Dermis blood vessel endothelial cell (primary cell): ENCODE measurements at places on chromosomes 2 and 18. TPM values are rescaled to one million over a fixed set of nuclear protein-coding genes. Genes with fewer than 3 reads are reported as not detected.
A peak's percentile ranks its signal among the peaks of the same experiment; 100 is the strongest.

DNA sequence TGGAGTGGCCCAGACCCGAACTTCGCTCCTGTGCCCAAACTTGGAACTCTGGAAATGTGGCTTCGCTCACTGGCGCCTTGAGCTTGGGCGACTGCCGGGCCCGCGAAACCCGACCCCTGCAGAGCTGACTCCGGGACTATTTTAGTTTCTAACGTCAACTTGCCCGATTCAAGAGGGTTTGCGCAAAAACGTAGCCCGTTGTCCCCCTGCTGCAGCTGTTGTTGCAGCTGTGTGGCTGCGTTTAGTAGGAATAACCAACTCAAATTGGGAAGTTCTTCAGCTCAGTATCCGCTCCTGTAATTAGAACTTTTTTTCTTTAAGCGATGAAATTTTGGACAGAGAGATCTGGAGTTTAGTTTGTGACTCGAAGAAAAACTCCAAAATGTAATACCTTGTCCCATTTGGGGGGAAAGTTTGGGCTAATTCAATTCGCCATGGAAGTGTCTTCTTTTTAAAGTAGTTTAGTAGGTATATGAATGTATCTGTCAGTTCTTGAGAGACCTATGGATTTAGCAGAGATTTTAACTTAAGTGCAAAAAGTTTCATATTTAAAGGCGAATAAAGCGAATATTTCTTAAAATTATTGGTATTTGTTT lies 559 bp downstream of the MYL12A start:
- peak; percentile 53 for DNase-seq

SLC5A6 gene
- 52.8 and 58.4 TPM in 2 replicates for total RNA-seq

TRIB2 gene
- 73.6 and 141 TPM in 2 replicates for total RNA-seq

GRCh38 chr2:45910473-45911060 lies 259.1 kb downstream of the PRKCE start:
- DNase-seq = no peak

DNA sequence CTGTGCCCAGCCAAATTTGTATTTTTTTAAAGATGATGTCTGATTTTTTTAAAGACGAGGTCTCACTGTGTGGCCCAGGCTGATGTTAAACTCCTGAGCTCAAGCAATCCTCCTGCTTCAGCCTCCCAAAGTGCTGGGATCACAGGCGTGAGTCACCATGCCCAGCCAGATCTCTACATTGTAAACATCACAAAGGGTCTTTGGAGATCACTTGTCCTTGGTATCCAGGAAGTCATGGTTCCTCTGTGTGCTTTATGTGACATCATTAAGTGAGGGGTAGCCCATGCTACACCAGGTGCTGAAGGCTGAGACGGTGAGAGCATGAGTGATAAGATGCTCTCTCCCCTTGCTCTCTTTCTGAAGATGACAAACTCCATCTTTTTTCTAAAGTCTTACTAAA lies 7.0 kb upstream of the NUP35 start:
- peak; percentile 2 for DNase-seq

DNA sequence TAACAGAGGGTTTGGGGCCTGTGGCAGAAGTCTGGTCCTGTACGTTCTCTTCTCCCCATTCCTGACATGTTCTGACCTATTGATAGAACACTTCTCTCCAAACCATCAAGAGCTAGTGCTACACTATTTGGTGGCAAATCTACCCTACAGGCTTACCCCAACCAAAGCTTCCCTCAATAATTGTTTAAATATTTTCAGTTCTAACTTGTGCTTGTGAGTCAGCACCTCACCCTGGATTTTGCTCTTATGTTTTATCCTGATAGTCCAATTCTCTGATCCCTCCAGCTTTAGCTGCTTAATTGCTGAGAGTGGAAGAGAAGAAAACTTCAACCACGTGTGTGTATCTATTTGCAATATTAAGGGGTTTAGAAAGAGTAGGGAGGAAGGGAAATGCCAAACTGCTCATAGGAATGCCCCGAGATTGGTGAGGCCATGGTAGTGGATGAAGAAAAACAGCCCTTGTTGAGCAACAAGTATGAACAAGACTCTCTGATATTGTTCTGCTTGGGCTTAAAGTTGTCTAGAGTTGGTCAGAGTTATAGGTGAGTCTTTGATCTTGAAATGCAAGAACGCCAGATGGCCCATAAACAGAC lies 67.8 kb upstream of the PARD3B start:
- no peak for DNase-seq

DNA sequence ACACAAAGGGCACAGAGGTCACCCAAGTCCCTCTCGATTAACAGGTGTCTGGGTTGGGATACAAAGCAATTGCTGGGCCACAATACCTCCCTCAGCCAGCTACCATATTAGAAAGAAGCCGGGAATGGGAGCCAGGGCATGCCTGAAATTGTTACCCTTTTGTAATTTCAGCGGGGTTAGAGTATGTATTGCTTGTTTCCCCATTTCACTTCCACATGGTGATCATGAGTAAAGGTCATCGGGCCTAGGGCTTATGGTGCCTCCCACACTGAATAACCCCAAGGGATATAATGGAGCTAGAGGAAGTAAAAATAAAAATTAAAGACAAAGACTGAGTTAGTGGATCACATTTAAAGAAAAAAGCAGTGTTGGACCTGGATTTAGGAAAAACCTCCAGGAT lies 437.2 kb upstream of the KLHL29 start:
- DNase-seq = no peak

GRCh38 chr2:82411071-82411470 lies 2048.0 kb downstream of the SUCLG1 start:
- DNase-seq = peak; percentile 0

SH3BP4 gene
- total RNA-seq = 35.4 and 42.3 TPM in 2 replicates

- DNase-seq = no peak
Observed at GRCh38 chr2:191015239-191015638, 1.3 kb upstream of the STAT1 start.

COL4A4 gene
- total RNA-seq = 0.05 and 0.17 TPM in 2 replicates

CRYBA2 gene
- total RNA-seq = not detected in 2 replicates

DNA sequence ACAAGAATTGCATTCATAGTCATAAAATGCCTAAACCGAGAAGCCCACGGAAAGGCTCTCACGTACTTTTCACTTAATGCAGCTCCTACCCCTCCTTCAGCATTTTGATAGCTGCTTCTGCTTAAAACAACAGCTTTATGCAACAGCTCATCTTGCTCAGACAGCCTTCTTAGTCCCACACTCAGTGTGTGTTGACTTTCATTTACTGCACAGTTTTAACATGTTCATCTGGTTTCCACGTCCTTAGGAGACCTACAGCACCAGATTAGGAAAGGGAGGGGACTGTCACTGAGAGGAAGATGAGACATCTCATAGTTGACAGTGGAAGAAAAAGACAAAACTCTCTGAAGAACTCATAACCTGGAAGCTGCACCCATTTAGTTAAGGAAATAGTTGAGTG lies 435.4 kb downstream of the SETBP1 start:
- DNase-seq = no peak

DNA sequence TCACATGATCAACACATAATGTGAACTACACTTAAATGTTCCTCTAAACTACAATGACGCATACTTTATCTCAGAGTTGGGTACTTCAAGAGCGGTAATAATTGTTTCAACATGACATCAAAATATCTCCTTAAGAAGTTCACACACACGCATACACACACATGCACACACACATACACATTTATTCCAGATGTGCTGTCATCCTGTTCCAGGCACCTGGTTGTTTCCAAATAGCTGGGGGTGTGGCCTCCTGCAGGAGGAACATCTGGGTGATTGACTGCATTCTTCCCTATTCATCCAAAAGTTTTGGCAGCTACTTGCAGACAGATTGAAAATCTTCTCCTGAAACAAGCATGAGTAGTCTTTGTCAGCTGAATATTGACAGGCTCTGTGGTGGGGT lies 37.9 kb upstream of the PIK3C3 start:
- no peak for DNase-seq

- DNase-seq = peak; percentile 71
Observed at GRCh38 chr18:3584897-3585460, 135.0 kb downstream of the TGIF1 start.

IL37 gene
- not detected in 2 replicates for total RNA-seq

- peak; percentile 1 for DNase-seq
Observed at GRCh38 chr18:34223893-34224422, 755 bp downstream of the NOL4 start.

DNA sequence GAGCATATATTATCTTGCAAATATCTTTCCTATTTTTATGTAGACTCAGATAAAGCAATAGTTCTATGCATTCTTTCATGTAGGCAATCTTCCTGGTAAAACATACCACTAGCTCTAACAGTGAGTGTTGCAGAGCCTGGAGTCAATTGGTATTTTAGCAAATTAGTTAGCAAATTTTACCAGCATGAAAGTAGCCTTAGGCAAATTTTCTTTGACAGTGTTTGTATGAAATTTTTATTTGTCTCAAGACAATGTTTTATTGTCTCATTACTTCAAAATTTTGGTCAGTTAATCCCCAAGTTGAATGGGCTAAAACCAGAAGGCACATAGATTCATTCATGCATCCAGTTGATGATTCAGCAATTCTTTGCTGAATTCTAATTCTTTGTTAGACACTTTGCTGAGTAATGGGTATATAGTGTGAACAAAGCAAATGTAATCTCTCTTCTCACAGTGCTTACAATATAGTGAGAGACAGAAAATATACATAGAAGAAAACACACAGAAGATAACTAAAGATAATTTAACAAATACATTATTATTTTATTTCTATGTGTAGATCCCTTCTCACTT lies 27.1 kb downstream of the SLC38A11 start:
- no peak for DNase-seq

DNA sequence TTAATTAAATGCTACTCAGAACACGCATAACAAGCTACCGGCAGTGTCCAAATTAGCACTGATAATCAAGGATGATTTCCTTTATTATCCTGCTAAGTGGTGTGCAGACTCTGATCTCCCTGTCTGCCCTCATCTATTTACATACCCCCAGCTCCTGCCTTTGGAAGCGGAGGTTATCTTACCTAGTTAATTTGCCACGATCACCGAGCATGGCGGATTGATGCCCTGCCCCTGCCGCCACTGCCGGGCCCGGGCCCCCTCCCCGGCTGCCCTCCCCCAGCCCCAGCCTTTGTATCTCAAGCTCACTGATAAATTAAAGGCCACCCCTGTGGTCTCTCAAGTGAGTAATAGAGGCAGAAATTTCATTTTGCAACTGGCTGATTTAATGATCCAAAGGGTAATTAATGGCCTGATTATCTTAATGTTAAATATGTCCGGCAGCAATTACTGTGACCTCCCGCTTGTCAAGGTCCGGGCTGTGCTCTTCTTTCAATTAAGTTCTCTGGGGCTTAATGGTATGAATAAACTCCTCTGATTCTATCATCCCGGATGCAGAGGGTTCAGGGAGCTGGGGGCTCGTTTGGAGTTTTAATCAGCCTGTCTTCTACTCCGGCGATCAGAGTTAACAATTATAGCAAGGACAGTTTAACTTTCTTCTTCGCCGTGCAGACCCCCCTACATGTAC lies 113.4 kb downstream of the GBX2 start:
- no peak for DNase-seq

ADGRF3 gene
- 0.84 TPM in 1 of 2 replicates, not detected in the other for total RNA-seq

GPAT2 gene
- total RNA-seq = 5.6 and 30.9 TPM in 2 replicates

DNA sequence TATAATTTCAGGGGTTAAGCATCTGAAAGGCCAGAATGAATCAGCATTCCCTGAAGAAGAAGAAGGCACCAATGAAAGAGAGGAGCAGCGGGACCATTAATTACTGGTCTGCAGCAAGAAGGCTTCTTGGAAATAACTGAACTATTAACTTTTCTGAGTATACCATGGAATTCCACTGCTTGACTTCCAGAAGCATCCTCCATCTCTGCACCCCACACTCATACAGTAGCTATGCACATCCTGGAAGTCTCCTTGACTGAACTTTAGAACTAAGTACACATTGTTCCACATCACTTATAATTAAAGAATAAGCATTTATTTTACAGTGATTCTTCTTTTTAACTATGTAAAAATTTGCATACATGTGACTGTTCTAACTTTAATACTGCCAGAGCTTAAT lies 131.5 kb downstream of the PPP1R1C start:
- no peak for DNase-seq

- no peak for DNase-seq
Observed at GRCh38 chr2:177325554-177325953, 61.0 kb upstream of the NFE2L2 start.

GRCh38 chr18:55375930-55376329 lies 212.1 kb downstream of the TCF4 start:
- no peak for DNase-seq

PROKR1 gene
- under 0.01 TPM in 1 of 2 replicates, not detected in the other for total RNA-seq

- no peak for DNase-seq
Observed at GRCh38 chr2:216183462-216183861, 74.3 kb downstream of the XRCC5 start.

GRCh38 chr2:189555232-189555631 lies 25.4 kb downstream of the SLC40A1 start:
- DNase-seq = no peak

RAB6D gene
- under 0.01 TPM in 1 of 2 replicates, not detected in the other for total RNA-seq

- no peak for DNase-seq
Observed at GRCh38 chr2:136389809-136390208, 271.9 kb upstream of the CXCR4 start.

DNA sequence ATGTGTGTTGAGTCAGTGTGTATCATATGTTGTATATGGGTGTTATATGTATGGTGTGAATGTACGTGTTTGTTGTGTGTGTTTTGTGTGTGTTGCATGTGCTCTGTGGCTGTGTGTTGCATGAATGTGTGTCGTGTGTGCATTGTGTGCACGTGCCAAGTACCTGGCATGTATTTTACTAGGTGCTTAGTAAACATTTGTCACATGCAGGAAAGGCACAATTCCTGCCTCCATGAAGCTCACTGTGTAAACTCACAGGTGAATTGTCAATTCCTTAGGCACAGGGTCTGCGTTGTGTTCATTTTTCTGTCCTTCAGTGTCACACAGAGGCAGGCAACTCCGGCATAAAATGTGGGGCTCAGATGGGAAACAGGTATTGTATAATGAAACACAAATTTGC lies 22.3 kb upstream of the IL1R1 start:
- no peak for DNase-seq

- no peak for DNase-seq
Observed at GRCh38 chr2:181408861-181409260, 48.3 kb upstream of the ITGA4 start.

MTCL1 gene
- total RNA-seq = 11.7 and 16.7 TPM in 2 replicates

DNA sequence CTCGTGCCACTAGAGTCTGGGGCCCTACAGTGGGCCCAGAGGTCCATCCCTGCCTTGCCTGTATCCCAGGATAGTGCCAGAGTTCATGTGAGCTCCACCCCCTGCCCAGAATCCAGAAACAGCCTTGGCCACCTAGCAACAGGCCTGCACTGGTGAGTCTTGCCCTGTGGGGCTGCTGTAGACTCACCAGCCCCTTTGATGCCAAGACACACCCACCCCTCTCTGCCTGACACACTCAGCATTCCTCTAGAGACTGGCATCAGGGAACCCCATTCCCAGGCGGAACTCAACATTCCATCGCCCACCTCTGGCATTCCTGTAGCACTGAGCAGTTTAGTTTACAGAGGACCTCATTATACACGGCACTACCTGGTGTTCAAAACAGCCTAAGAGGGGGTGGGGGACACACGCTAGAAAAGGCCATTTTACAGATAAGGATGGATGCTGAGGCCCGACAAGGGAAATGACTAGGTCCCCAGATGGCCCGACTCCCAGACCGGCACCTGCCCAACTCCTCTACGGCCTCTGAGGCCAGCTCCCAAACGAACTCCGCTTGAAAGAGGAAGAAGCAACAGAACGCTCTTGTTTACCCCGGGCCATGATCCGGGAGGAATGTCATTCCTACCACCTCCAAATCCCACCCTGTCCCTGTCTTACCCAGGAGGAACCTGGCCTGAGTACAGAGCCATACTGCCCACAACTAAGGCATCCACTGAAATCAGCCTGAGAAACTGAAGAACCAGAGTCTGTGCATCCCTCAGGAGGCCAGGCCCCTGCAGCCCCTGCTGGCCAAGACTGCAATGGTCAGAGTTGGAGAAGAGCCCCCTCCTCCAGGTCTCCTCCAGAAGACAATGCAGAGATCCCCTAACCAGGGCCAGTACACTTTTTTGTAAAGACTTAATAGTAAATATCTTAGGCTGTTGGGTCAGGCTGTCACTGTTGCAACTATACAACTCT lies 180.2 kb downstream of the TNS1 start:
- no peak for DNase-seq

DSG1 gene
- not detected in 2 replicates for total RNA-seq
